Activated gamma-delta T cell treated with anti-CD3 and anti-CD28 coated beads, Interleukin-2, amount 50 U/mL, for 16 hours (primary cell): ENCODE measurements at places on chromosomes 2 and 18.

DNA sequence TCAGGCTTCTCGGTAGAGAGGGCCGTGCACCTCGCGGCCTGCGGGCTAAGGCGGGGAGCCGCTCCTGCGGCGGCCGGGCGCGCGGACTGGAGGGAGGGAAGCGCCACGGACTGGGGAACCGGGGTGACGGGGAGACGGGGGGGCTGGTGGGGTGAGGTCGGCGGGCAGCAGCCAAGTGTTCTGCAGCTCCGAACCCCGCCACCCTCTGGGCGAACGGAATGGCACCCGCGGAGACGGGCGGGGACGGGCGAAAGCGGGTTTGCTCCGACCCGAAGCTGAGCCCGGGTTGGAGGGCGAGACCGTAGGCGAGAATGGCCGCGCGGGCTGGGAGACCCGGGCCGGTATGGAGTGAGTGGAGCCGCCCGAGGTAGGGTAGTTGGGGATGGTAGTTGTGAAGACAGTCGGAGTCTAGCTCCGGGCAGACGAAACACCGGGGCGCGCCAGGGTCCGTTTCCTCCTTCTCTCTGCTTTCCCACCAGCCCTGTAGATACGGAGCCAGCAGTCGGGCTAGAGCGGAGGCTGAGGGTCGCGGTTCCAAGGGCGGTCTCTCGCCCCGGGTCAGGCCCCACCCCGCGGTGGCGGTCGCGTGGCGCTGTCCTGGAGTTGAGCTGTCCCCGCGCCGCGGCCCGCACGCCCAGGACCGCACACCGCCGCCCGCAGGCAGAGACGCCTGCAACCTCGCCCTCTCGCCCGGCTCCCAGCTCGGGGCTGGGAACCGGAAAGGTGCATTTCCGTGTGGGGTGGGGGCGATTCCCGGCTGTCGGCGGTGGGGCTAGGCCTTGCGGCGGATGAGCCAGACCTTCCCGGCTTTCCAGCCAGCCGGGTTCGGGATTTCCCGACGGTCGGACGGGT, 160.3 kb upstream of the SIX2 start:
- no peak for DNase-seq

DNA sequence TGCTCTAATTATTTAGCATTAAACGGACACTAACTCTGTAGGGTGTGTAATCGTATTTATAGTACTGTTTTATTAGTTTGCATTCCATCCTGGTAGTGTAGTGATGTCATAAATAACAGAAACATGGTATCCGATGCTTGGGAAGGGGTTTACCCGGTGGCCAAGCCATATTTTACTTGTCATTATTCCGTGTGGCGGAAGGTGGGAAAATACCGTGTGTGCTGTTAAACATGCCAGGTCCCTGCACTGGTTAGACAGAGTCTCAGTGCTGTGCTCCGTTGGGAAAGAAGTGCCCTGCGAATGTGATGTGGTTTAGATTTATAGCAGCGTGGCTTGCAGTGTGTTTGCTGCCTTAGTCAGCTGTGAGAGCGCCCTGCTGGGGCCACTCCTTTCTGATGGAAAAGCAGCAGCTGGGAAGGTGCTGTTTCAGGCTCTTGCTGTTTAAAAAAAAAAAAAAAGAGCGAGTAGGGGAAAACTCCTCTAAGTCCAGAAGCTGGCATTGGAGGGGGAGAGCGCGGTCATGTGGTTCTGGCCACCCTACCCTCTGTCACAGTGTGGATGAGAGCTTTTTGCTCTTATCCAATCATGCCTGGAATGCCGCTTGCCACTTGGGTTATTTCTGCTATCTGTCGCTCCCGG, 211.0 kb downstream of the NEDD4L start:
- DNase-seq: no peak

DNA sequence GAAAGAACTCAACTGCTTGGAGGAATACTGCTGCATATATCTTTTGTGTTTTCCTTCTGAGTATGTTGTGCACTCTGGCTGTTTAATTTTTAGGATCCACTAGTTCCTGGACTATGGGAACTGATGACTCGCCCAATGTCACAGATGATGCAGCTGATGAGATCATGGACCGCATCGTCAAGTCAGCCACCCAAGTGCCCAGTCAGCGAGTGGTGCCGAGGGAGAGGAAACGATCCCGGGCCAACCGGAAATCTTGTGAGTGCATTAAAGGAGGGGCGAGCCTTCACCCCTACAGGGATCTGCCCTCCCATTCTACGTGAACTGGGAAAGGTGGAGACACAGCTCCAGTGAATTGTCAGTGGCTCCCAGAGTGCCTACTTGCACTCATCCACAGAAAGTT, 59.6 kb downstream of the TPGS2 start:
- DNase-seq: no peak

GRCh38 chr2:177282181-177282641, 17.7 kb upstream of the NFE2L2 start:
- DNase-seq: no peak

DNA sequence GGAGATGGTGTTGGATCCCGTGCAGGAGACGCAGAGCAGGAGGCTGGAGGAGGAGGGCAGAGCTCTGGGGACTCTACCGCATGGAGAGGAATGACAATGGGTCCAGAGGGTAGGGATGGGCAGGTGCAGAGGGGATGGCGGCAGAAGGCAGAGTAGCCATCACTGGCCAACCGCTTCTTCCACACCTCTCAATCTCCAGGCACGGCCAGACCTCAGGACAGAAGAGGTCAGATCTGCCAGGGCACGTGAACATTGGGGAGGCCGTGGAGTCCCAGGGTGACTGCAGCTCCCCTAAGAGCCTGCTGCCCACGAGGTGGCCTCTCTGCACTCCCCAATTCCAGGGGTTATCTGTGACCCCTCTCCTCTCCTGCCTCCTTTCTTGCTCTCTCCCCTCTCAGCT, 162.7 kb upstream of the HDAC4 start:
- DNase-seq: no peak
